ENCODE measurements at places on chromosomes 2 and 18.

GRCh38 chr2:204205082-204205481 lies 268.5 kb downstream of the ICOS start:
- DNase-seq: no peak

DNA sequence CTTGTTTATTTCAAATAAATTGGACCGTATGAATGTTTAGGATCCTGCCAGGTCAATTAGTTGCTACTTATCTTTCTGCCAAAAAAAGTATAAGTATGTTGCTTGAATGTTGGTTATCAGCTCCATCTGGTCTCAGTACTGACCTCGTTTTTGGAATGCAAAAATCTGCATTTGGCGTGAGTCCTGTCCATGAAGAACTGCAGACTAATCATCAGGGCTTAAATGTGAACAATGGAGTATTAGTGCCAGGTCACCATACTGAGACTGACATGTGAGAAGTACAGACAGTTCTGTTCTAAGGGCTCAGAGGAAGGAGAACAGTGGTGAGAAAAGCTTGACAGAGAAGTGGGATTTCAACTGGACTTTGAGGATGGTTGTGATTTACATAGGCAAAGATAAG lies 393.1 kb upstream of the SLC14A2 start:
- no peak for DNase-seq

DNA sequence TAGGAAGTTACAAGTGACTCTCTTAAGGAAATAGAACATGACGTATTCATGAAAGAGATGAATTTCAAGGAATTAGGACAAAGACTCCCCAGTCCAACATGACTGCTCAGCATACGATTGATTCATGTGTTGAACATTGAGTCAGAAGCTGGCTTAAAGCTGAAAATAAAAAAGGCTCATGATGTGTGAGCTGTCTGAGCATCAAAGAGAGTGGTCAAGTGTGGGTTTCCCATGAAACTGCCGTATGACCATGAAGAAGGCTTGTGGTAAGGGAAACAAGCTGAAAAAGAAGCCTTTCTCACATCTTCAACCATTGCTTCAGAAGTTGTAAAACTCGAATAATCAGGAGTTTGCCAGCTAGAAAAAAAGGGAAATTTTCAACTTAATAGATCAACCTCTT lies 201.9 kb upstream of the APCDD1 start:
- DNase-seq: no peak

DNA sequence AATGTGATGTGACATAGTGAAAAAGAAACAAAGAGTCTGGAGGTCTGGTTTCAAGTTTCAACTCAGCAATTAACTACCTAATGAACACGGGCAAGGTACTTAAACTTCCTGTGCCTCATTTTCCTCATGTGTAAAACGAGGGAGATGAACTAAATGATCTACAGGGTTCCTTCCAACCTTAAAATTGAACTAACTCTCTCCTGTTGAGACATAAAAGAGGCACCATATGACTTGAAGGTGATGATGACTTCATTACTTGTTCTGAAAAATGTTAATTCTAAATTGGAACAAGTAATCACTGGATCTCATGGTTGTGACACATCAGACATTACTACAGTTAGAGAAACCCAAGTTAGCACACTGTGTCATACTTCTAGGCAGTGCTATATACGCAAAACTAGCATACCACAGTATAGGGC lies 8.9 kb upstream of the REL start:
- no peak for DNase-seq

- DNase-seq: no peak
These were observed 3.7 kb upstream of the GAD1 start for GRCh38 chr2:170812710-170813600.

DNA sequence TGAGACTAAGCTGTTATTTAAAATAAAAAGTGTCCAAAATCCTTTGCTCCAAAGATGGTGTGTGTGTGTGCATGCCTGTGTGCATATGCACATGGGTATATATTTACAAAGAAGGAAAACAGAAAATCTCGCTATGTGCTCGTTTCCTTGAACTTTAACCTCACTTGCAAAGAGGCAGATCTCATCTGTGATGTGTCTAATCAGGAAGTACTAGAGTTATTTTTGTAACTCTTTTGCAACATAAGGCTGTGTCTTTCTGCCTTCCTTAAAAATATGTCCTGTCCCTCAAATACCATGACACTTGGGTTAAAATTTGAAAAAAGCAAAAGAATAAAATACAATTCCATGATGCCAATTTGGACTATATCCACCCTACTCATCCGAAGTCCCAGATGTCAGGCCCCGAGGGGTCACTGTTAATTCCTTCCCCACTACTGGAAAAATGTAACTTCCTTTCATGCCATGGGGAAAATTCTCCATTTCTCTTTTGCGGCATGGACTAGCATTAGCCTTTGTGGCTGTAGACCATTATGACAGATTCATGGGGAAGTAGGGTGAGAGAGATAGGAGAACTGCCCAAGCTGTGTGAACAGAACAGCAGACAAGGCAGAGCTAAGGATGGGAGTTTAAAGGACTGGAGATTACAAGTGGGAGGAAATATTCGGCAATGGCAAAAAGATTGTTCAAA lies 191.3 kb downstream of the MYO1B start:
- no peak for DNase-seq

- DNase-seq: no peak
These were observed 5.3 kb upstream of the DLX1 start for GRCh38 chr2:172079838-172080640.

DNA sequence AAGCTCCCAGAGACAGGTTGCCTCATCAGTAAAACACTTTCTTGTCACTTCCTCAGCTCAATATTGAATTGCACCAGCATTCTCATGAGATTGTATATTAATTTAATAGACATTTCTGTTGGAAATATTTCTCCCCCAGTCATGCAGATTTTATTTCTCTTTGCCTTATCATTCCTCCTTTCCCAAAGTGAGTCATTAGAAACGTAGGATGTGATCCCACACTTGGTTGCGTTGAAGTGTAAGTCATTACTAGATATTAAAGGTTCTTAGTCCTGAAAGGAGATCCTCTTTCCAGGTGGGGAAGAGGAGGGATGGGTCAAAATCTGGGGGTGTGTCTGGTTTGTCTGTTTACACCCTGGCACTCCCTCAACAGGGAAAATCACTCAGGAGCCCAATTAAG lies 438.2 kb downstream of the SLC4A3 start:
- DNase-seq: no peak

- DNase-seq: no peak
These were observed 941.3 kb upstream of the NXPH2 start for GRCh38 chr2:139721411-139721995.

- DNase-seq: no peak
These were observed 320.9 kb upstream of the ETAA1 start for GRCh38 chr2:67076239-67076624.
